ENCODE measurements at places on chromosomes 1 and 21. TPM values are rescaled to one million over a fixed set of nuclear protein-coding genes. Genes with fewer than 3 reads are reported as not detected.

DNA sequence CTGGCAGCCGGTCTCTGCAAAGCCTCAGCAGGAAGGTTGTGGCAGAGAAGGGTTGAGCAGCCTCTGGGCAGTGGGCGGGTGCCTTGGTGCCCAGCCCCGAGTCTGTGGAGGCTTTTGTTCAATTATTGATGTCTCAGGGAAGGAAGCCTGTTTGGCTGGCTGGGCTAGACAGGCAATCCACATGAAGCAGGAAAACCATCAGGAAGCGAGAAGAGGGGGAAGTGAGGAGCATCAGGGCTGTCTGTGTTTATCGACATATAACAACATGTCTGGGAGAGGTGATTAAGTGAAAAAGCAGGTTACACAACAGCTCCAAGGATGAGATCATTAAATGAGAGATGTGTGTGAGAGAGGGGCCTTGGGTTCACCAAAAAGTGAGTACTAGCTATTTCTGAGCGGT is 105.4 kb downstream of the UBE2U start:
- no peaks in the 10 kb centered on the region for H3K36me3 ChIP-seq
- H3K4me3 ChIP-seq, result no peak overlapping the region
- no peak for DNase-seq
- H3K27ac ChIP-seq, result no peak overlapping the region
- no peaks in the 10 kb centered on the region for H3K27me3 ChIP-seq

- H3K4me3 ChIP-seq, result no peak overlapping the region
- no peaks in the 10 kb centered on the region for H3K4me1 ChIP-seq
- no peak overlapping the region for H3K27ac ChIP-seq
Measured at GRCh38 chr1:29523136-29523535, 286.8 kb downstream of the PTPRU start.

DNA sequence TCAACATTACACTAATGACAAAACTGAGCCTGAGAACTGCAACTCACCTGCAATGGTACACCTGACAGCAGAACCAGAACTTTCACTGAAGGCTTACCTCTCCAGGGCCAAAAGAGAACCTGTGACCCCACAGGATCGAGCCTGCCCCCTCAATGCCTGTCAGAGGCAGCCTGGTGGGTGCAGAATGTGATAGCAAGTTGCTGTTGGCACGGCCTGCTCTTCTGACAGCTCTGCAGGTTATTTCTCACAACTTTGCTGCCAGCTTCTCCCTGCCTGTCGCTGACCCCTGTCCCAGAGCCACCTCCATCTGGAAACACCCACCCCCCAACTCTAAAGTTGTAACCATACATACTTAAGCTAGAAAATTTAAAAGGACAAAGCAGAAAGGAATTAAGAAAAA is 35.2 kb downstream of the HIVEP3 start:
- peaks cover 19% of the 10 kb centered on the region for H3K4me1 ChIP-seq
- H3K27ac ChIP-seq, result no peak overlapping the region

DNA sequence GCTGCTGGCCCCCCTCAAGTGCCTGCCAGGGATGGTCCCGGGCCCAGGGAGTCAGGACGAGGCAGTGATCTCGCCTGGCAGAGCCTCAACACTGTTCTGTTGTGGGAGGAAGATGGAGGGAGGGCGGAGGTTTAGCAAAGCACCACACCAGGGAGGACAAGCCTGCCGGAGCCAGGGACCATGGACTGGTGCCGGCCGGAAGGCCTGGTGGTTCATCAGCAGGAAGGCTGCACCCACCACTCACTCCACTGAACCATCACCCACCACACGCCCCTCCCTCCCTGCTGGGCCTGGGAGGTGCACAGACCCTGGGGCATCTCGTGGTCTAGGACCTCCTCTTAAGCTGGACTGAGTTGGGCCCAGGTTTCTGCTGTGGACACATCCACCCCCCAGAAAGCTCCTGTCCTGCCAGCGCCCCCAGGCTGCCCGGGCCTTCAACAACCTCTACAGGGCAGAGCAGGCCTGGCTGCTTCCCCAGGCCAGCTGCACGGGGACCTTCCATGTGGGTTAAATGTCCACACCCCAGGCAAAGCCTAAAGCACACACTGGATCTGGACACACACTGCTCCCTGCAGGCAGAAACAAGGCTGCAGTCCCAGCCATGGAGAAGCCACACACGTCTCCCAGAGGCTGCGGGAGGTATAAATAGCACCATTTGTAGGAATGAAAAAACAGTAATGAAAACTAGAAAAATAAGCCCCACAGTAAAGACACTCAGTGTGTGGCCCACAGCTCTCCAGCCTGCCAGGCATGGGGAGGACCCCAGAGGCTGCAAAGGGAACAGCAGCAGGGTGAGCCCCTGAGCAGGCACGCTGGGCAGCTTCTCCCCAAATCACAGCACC is 10.4 kb upstream of the TMEM240 start:
- no peaks in the 10 kb centered on the region for H3K27me3 ChIP-seq
- H3K4me1 ChIP-seq, result no peaks in the 10 kb centered on the region
- H3K36me3 ChIP-seq, result peaks cover 20% of the 10 kb centered on the region
- no peak overlapping the region for H3K27ac ChIP-seq

GRCh38 chr1:161502641-161503393 is 2.4 kb upstream of the FCGR2A start:
- no peaks in the 10 kb centered on the region for H3K27me3 ChIP-seq
- no peak overlapping the region for H3K27ac ChIP-seq
- no peaks in the 10 kb centered on the region for H3K4me1 ChIP-seq
- H3K4me3 ChIP-seq, result no peak overlapping the region
- H3K36me3 ChIP-seq, result no peaks in the 10 kb centered on the region
- DNase-seq, result no peak

- no peak overlapping the region for H3K4me3 ChIP-seq
- no peak overlapping the region for H3K27ac ChIP-seq
- H3K27me3 ChIP-seq, result no peaks in the 10 kb centered on the region
- peaks cover 31% of the 10 kb centered on the region for H3K36me3 ChIP-seq
- no peaks in the 10 kb centered on the region for H3K4me1 ChIP-seq
Measured at GRCh38 chr1:207754974-207755700, 3.3 kb downstream of the CD46 start.

DNA sequence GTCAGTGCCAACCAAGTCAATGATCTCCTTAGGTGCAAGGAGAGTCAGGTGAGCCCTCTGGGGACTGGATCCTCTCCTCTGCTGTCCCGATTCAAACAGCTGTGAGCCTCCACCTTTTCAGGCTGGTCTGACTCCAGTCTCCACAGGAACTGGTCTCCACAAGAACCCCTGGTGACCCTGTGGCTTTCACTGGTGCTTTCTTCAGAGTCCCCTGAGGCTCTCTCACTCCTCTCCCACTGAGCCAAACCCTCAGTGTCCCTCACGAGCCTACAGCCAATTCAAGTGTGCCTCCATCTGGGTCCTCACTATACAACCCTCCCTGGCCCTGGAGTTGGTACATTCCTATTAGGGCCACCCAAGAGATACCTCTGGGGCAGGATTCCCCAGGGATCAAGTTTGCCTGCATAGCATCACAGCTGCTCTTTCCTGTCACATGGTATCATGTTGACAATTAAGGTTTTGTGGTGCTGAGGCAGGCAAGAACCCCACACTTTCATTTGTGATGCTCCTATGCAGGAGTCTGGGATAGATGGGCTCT is 5.2 kb upstream of the NGF start:
- H3K27ac ChIP-seq, result no peak overlapping the region
- H3K36me3 ChIP-seq, result no peaks in the 10 kb centered on the region
- H3K4me1 ChIP-seq, result peaks cover 4% of the 10 kb centered on the region
- DNase-seq, result peak; percentile 76
- H3K4me3 ChIP-seq, result no peak overlapping the region

DNA sequence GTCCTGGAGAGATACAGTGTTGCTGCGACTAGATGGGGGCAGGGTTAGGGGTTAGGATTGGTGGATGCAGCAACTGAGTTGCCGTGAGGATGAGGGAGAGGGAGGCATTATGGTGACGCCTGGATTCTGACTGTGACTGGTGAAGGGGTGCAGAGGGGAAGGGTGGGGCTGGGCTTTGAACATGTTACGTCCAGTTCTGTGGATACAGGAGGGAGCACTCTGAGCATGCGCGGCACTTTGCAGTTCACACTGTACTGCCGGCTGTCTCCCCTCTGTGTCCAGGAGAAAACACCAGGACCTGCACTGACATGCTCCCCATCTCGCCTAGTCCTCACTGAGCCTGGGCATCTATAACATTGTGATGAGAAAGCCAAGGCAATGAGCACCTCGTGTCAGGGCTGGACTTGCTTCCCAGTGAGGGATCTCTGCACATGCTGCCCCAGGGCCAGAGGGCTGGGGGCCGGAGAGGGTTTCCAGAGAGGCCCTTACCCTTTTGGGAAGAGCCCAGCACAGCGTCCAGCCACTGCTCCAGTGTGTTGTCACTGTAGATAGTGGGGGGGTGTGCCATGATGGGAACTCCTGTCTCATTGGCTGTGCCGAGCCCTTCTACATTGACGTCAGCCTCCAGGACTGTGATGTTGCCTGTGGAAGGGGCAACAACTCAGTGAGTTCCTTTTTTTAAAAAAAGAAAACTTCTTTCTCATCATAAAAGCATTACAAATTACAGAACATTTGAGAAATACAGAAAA is 7.6 kb downstream of the FAM151A start:
- H3K4me1 ChIP-seq, result no peaks in the 10 kb centered on the region
- peaks cover 4% of the 10 kb centered on the region for H3K27me3 ChIP-seq
- H3K4me3 ChIP-seq, result no peak overlapping the region
- no peak for DNase-seq
- no peaks in the 10 kb centered on the region for H3K36me3 ChIP-seq

DNA sequence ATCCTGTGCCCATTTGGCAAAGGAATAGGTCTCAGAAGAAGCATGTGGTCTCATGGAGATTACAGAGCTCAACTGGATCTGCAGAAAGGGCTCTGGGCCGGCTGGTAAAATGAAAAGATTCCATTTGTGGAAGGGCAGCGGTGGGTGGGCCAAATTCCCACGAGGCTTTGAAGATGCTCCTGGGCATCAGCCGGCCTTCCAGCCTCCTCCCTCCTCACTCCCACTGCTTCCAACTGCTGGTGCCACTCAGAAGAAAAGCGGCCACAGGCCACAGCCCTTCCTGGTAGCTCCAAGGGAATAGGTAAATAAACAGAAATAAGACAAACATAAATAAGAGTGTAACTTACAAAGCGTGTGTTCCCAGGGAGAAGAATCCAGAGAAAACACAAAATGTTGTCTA is 136.3 kb upstream of the SLC44A3 start:
- H3K4me3 ChIP-seq, result no peak overlapping the region
- H3K27ac ChIP-seq, result peak overlapping the region; percentile 37
- peaks cover 19% of the 10 kb centered on the region for H3K4me1 ChIP-seq
- DNase-seq, result peak; percentile 94
- H3K27me3 ChIP-seq, result no peaks in the 10 kb centered on the region
- H3K36me3 ChIP-seq, result no peaks in the 10 kb centered on the region

GRCh38 chr1:25031966-25032667 is 102.0 kb upstream of the RUNX3 start:
- H3K27ac ChIP-seq, result no peak overlapping the region
- H3K4me1 ChIP-seq, result no peaks in the 10 kb centered on the region
- no peak overlapping the region for H3K4me3 ChIP-seq
- no peaks in the 10 kb centered on the region for H3K36me3 ChIP-seq

Gene SLAMF9
- total RNA-seq, result not detected

Gene CCDC27
- not detected for total RNA-seq

Gene UMODL1
- 0.79 TPM for total RNA-seq

Gene DDAH1
- 80.9 TPM for total RNA-seq

All from SJCRH30 (cell line).